ENCODE measurements at places on chromosomes 13 and 19.
A peak's percentile ranks its signal among the peaks of the same experiment; 100 is the strongest.

- no peak for DNase-seq
Measured at GRCh38 chr13:82412749-82413148, 1469.5 kb downstream of the SLITRK1 start.

- DNase-seq = peak; percentile 48
Measured at GRCh38 chr13:57624565-57625435, 6.7 kb upstream of the PCDH17 start.

DNA sequence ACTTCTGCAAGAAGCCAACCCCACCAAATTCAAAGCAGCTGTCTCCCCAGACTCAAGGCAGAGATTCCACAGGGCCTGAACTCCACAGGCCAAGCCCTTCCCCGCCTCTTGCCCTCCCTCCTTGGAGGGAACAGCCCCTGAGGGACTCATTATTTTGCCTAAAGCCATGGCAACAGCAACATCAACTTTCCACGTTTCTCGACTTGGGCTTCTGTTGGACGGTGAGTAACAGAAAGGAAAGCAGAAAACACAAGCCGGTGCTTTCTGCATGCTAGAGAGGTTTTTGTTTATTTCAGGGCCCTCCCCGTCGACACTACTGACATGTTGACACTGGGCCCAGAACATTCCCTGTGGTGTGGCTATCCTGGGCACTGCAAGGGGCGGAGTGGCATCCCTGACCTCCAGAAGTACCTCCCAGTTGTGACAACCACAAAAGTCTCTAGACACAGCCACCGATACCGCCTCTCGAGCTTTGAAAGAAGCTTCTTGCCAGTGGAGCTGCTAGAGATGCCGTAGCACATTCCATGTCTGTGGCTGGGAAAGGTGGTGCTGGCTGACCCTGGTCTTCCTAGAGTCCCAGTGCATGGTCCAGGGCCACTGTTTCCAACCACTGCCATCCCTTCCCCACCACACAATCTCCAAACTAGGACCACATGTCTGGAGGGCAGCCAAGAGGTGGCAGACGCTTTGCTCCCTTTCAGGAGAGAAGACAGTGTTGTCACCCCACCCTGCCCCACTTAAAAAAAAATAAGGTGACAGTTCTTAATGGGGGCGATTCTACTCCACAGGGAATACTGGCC, 12.8 kb downstream of the CAPS start:
- DNase-seq = peak; percentile 8

DNA sequence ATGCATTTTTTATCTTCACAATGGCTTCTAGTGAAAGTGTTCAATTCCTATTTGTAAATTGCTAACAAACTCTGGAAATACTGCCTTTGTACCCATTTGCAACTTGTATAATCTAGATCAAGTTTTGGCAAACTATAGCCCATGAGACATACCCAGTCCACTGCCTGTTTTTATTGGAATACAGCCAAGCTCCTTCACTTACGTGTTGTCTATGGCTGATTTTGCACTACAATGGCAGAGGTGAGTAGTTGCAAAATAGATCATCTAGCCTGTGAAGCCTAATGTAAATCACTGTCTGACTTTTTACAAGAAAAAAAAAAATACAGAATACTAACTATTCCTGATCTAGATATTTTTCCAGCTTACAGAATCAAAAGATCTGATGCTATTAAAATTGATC, 37.1 kb downstream of the DZIP1 start:
- DNase-seq = peak; percentile 63

- DNase-seq = no peak
Measured at GRCh38 chr13:20721454-20722357, 18.2 kb downstream of the IL17D start.

- DNase-seq = no peak
Measured at GRCh38 chr19:33414667-33415605, 41.4 kb downstream of the CEBPG start.

DNA sequence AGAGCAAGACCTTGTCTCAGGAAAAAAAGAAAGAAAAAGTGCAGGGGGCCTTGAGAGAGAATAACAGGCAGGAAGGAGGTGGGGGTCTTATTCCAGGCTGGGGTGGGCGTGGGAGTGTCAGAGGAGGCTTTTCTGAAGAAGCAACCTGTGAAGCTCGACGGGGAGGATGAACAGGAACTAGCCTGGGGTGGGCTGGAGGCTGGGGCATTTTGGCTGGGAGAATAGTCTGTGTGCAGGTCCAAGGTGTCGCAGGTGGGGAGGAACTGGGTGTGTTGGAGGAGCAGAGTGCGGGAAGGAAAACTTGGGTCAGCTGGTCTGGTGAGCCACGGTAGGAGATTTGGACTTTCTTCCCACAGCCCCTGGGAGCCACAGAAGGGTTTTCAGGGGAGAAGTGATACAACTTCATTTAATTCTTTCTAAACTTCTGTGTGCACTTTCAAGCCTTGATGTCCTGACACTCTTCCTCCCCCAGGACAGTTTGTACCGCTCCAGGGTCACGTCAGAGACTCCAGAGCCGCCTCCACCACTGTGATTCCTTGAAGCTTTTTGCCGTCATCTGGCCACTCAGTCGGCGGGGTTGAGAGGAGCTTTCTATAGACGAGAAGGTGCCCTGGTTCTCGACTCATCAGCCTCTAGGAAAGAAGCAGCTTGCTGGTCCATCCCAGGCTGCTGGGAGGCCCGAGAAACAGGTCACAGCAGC, 138.7 kb downstream of the SIPA1L3 start:
- DNase-seq = no peak

DNA sequence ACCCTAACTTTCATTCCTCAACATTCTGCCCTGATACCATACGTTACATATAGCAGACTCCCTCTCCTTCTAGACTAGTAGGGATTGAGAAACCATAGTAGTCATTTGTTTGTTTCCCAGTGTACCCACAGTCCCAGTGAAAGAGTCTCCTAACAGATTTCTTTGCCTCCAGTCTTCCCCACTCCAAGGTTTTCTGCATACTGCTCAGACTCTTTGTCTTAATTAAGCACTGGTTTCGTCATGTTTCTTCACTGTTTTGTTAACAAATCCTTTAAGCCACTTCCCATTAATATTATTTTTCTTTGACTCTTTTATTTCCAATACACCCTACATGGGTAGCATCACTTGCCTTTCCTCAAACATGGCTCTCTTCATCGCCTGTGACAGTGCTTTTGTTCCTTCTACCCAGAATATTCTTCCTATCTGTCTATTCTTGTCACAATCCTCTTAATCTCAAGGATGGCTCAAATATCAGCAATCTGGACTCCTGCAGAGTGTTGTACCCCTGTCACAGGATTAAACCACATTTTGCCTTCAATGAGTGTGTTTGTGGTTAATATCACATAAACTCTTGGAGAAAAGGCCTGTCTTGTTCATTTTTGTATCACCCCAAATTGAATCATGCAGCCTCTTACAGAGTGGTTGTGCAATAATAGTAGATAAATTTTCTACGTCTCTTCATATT, 92.7 kb upstream of the KLF12 start:
- no peak for DNase-seq

DNA sequence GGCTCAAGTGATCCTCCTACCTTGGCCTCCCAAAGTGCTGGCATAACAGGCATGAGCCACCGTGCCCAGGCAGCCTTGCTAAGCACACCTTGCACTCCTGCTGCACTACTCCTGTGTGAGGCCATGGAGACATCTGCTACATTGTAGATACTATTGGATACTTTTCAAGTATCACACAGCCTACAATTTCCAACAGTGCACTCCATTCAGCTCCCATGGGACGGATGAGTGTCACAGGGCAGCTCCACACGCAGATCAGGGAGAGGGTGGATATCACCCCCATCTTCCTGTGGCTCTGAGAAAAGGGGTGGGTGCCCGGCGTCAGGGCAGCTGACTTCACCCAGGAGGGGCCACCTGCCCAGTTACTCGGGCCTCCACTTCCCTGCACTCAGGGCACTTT, 39.1 kb upstream of the CCNE1 start:
- DNase-seq = no peak

GRCh38 chr19:30886222-30886621, 463.0 kb downstream of the TSHZ3 start:
- DNase-seq = no peak

DNA sequence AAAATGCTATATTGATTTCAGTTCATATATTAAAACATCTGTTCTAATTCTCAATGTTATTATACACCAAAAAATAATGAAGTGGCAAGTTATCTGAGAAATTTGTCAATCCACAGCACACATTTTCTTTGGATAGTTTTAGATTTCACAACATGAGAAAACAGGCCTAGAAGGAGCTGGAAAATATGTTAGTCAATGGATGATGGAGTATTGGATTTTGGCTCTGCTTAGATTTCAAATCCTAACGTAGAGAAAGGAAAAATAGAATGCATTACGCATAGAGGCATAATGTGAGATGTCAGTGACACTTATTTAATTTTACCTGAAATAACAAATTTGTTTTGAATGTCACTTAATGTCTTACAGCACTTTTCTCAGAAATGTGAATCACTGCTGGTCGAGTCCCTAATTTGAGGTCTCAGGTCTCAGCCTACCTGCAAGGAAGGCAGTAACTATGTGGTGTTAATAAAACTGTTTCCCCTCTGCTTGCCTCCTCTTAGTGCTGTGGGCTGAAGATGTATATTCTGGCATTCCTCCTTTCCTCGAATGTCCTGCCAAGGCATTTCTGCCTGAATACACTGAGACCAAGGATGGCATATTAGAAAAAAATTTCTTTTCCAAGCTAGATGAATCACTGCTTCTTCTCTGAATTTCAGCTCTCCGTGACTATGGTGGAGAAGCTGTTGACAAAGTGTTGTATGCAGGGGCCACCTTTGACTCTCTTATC, 232.4 kb downstream of the POSTN start:
- DNase-seq = no peak

DNA sequence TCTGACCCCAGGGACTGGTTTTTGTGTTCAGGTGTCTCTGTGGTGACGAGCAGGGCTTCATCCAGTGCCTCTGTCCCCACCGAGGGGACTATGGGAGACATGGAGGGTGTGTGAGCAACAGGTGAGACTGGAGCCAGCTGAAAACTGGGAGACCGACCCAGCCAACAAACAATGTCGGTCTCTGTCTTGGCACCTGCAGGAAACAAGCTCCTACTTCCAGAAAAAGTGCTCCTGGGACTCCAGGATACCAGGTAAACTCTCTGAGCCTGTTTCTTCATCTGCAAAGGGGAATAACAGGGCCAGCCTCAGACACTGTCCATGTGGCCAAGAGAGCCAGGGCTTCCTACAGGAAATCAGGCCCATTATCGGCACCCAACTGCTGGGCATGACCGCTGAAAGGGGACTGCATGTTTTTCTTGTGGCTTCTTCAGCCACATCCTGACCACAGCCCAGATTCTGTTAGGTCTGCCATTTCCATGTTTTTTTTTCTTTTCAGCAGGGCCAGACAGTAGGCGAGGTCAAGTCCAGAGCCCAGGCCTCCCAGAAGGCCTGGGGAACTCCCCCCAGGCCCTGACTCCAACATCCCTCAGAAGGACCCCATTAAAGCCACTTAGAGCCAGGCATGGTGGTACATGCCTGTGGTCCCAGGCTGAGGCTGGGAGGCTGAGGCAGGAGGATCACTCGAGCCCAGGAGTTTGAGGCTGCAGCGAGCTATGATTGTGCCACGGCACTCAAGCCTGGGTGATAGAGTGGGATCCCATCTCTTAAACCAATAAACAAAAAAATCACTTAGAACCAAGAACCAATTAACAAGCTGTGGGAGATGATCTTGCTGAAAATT, 836 bp upstream of the BST2 start:
- DNase-seq = peak; percentile 58

DNA sequence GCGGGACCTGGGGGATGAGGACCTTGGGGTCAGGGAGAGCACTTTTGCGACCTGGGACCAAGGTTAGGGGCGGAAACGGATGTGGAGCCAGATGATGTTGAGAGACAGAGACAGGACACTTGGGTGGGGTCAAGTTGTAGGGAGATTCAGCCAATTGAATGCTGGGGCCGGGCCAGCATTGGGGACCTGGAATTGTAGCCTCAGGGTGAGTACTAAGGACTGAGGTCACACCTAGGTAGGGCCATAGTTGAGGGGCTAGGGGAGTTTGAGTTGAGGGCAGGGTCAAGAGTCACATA, 1.2 kb downstream of the ALKBH7 start:
- DNase-seq = no peak

GRCh38 chr13:107864543-107865317, 350.6 kb downstream of the LIG4 start:
- peak; percentile 5 for DNase-seq

DNA sequence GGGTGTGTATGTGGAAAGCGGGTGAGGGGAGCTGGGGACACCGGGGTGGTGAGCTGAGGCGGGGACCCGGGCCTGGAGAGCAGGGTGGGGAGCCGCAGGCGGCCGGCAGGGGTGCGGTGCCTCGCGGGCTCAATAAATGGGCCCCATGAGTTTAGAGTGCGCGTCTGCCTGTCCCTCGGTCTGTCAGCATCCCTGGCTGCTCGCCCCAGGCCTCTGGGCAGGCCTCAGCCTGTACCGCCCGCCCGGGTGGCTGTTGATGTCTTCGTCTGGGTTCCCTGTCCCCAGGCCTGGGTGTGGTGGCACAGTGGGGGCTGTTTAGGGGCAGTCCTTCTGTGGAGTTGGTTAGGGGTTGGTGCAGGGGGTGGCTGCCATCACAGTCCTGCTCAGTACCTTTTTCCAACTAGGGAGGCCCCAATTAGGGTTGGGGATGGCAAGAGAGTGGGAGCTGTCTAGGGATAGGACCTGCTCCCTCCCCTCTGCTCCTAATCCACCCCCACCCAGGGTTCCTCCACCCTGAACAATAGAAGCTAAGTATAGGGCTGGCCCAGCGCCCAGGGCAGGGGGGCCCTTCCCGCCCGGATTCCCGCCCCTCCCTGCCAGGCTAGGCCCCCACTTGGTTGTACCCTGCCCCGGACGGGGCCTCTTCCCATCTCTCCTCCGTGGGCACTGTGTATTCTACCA, 12.2 kb downstream of the CIC start:
- no peak for DNase-seq

GRCh38 chr13:41621716-41622431, 164.5 kb downstream of the RGCC start:
- no peak for DNase-seq

- DNase-seq = no peak
Measured at GRCh38 chr13:98326291-98326690, 149.2 kb upstream of the RNF113B start.

DNA sequence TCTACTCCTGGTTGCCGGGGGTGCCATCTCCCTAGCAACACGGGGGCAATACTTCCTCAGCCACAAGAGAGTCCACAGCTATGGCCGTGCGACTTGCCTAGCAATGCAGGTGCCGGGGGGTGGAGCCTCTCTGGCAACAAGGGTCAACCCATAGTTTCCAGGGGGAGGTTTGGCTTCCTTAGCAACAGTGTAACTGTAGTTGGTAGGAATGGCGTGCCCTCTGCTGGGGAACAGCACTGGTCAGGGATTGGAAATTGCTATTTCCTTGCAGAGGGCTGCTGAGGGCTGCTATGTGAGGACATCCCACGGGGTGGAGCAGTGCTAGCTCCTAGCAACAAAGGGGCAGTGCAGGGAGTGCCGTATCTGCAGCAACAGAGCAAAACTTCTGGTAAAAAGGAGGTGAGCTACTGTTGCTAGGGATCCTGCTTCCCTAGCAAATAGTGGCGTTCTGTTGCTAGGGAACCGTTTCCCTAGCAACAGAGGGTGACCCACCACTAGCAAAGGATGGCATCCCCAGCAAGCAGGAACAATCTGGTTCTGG, 7.0 kb upstream of the TMC4 start:
- DNase-seq = peak; percentile 80

- no peak for DNase-seq
Measured at GRCh38 chr19:4083677-4084546, 17.2 kb upstream of the ZBTB7A start.
